ENCODE measurements at places on chromosomes 2 and 18.
A peak's percentile ranks its signal among the peaks of the same experiment; 100 is the strongest.

GRCh38 chr2:120626566-120626965 is 109.1 kb upstream of the GLI2 start:
- DNase-seq = no peak

DNA sequence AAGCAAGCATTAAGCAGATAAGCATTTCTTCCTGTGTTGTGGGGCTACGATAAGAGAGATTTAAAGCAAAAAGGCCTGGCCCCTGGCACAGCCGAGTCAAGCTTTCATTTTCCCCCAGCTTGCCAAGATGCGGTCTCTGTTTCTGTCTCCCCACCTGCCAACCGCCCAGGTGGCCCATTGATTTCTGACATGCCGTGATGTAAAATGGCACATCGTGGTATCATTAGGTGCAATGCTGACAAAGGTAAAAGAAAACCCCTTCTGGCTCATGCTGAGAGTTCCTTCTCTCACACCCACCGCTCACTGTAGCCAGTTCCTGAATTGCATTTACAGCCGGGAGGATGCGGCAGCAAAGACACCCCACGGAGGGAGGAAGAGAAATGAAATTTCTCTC is 62.8 kb downstream of the BOD1L2 start:
- no peak for DNase-seq

GRCh38 chr2:202072226-202072625 is 829 bp upstream of the KIAA2012 start:
- DNase-seq = peak; percentile 28

DNA sequence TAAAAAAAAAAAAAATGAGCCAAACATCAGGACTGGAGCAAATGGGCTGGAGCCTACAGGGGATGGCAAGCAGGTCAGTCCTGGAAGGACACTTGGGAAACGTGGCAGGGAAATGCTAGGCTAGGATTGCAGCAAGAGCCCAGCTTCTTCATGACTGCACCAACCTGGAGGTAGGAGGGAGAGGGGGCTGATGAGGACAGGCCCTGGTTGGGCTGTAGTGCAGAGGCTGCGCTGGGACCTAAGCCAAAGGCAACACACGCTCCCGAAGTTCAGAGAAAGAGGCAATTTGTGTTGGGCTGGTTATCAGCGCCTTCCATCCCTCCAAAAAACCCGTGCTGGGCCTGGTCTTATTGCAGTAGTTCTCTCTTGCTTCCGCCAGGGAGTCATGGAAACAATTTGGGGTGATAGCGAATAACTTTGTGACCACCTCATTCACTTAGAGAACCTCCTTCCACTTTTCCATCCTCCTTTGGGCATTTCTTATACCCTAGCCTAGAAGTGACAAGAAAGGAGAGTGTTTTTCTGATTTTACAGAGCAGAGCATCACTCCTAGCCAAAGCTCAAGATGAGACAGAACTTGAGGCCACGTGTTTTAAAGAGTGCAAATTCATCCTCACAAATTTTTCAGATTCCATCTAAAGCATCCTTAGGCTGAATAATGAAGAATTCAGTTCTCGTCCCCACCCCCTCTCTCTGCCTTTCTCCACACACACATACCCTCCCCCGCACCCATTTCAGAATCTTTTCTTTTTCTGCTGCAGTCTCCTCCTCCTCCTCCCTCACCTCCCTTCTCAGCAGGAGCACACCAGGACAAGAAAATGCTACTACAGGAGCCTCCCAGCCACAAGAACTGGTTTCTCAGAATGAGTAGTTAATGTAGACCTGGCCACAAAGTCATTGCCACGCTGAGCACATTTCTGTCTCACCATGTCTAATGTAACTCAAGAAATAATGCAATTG is 82.5 kb upstream of the STPG4 start:
- DNase-seq = peak; percentile 78

DNA sequence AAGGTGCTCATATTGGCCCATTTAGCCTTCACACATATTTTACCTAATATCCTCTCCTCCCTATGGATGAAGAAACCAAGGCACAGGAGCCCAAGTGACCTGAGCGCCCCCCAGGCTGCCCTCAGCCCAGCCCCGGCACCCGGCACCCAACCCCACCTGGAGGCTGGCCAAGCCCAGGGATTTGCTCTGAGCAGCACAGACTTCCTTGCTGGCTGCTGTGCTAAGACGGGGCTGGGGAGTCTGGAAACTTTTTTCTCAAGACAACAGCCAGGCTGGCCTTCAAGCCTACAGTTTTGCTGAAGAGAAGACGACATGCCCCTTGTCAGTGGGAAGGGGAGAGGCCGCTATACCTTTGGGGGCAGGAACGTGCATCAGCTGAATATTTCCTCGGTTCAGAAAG is 52.7 kb upstream of the LAMA1 start:
- no peak for DNase-seq

GRCh38 chr2:216350214-216350791 is 22.0 kb downstream of the MARCHF4 start:
- no peak for DNase-seq

- peak; percentile 43 for DNase-seq
Measured at GRCh38 chr18:8947566-8947965, 154.9 kb upstream of the NDUFV2 start.

DNA sequence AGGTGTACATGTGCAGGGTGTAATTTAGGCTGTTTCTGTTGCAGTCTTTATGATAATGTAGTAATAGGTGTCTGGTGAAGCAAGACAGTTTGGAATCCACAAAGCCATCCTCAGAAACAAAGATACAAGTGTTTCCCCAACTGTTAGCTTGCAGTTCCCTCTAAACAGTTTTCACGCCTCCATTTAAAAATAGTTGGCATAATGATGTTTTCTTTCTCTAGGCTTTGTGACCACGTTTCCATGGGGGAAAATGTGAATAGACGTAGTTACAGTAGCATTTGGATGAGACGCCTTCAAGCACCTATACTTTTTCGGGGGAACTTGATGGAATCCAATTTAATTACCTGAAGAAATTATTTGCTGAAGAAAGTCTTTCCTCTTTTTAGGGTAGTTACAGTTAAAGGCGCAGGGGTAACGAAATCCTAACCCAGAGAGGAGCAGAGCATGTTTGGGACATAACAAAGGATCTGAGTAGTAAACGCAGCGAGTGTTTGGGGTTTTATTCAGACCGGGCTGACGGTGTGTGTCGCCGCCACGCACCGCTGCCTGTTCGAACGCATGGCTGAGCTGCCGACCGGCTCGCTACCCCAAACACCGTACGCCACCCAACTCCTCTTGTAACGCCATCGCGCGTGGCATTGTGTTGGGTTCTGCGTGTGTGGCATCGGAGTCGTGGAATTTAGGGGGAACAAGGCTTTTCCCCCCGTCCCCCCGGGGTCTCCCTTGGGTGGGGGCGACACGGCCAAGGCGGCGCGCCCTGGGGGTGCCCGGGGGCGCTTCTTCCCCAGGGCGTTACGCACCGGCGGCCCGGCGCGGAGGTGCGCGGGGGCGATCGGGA is 681 bp upstream of the NRP2 start:
- DNase-seq = peak; percentile 60

- DNase-seq = peak; percentile 80
Measured at GRCh38 chr2:10407841-10408648, 40.1 kb downstream of the ODC1 start.

Data from ELF-1 (cell line).